Calu3 (cell line): ENCODE measurements at places on chromosomes 7 and 10. TPM values are rescaled to one million over a fixed set of nuclear protein-coding genes. Genes with fewer than 3 reads are reported as not detected.

DNA sequence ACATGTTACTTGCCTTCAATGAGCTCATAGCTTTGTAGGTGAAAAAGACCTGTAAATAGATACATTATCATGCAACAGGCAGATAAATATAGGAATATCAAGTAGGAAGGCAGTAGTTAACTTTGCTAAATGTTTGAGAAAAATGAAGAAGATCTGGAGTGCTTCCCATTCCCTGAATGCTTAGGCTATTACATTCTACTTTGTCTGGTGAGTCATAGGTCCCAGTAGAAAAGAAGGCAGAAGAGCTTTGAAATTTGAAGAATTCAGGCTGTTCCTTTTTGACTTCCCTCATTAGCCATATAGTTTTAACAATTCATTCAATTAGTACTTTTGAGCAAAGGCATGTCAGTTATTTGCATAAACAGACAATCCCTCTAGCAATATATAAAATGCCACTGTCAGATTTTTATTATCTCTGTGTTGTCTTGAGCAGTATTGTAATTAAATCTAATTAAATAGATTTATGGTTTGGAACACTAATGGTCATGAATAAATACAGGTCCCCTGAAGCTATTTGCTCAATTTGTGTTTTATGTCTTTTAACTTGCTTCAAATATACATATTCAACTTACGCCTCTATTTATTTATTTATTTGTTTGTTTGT, 875.0 kb downstream of the REEP3 start:
- no peak overlapping the region for H3K4me3 ChIP-seq
- DNase-seq = no peak
- peaks cover 4% of the 10 kb centered on the region for H3K36me3 ChIP-seq
- H3K27ac ChIP-seq = no peak overlapping the region
- no peaks in the 10 kb centered on the region for H3K27me3 ChIP-seq
- H3K4me1 ChIP-seq = peaks cover 19% of the 10 kb centered on the region

- H3K27me3 ChIP-seq = peaks cover 48% of the 10 kb centered on the region
- peaks cover 9% of the 10 kb centered on the region for H3K4me1 ChIP-seq
- DNase-seq = no peak
- no peaks in the 10 kb centered on the region for H3K36me3 ChIP-seq
- H3K27ac ChIP-seq = no peak overlapping the region
Measured at GRCh38 chr10:1417574-1417973, 319.8 kb downstream of the ADARB2 start.

DNA sequence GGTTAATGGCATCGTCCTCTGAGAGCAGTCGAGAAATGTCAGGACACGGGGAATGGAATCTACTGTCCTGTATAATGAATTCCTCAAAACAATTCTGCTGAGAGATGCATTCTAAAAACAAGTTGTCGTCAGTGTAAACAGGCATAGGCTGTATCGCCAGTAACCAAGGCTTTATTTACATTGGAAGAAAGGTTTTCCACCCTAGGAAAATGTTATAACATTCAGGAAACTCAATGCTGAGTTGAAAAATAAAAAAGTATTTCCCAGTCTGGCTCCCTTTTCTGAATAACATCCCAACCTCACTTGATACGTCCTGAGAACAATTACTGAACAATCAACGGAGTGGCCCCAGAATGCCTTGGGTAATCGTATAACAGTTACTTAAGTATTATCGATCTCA, 79.6 kb upstream of the UCN3 start:
- H3K27me3 ChIP-seq = no peaks in the 10 kb centered on the region
- H3K4me3 ChIP-seq = no peak overlapping the region
- no peak for DNase-seq
- no peak overlapping the region for H3K27ac ChIP-seq
- no peaks in the 10 kb centered on the region for H3K36me3 ChIP-seq

- DNase-seq = no peak
- H3K27me3 ChIP-seq = no peaks in the 10 kb centered on the region
- no peaks in the 10 kb centered on the region for H3K36me3 ChIP-seq
- H3K27ac ChIP-seq = no peak overlapping the region
- H3K4me1 ChIP-seq = no peaks in the 10 kb centered on the region
Measured at GRCh38 chr10:489330-489729, 200.1 kb downstream of the DIP2C start.

GRCh38 chr10:101291331-101292193, 62.3 kb upstream of the LBX1 start:
- peaks cover 9% of the 10 kb centered on the region for H3K4me1 ChIP-seq
- peaks cover 85% of the 10 kb centered on the region for H3K27me3 ChIP-seq
- H3K27ac ChIP-seq = no peak overlapping the region
- peak overlapping the region; percentile 58 for H3K4me3 ChIP-seq
- no peaks in the 10 kb centered on the region for H3K36me3 ChIP-seq

DNA sequence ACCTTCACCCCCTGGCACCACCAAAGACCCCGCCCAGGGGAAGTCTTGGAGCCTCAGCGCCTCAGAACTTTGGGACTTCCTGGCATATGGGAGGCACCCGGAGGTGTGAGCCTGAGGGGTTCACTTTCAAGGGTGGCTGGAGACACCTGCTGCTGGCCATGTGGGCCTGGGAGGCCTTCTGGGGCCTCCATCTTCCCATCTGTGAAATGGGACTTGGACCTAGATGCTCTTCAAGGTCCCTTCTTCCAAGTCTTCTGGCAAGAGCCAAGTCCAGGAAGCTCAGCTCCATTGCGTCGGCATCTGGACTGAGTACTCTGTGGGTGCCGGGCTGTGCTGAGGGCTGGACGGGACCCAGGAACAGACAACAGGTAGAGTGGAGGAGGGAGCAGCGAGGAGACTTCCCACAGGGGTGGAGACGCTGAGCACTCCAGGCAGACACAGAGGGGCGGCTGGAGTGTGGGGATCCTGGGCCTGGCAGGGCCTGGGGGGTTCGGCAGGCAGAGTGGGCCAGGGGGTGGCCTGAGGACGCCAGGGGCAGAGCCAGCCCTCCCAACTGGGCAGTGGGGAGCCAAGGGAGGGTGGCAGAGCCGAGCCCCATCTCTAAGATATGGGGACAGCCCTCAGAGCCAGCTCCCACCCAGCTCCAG, 9.3 kb upstream of the LFNG start:
- no peak overlapping the region for H3K27ac ChIP-seq
- no peak overlapping the region for H3K4me3 ChIP-seq
- peaks cover 37% of the 10 kb centered on the region for H3K4me1 ChIP-seq
- H3K36me3 ChIP-seq = peaks cover 6% of the 10 kb centered on the region
- no peaks in the 10 kb centered on the region for H3K27me3 ChIP-seq

- no peaks in the 10 kb centered on the region for H3K27me3 ChIP-seq
- H3K27ac ChIP-seq = peak overlapping the region; percentile 31
- H3K4me3 ChIP-seq = no peak overlapping the region
- no peaks in the 10 kb centered on the region for H3K36me3 ChIP-seq
Measured at GRCh38 chr10:25867321-25867720, 66.7 kb upstream of the MYO3A start.

DNA sequence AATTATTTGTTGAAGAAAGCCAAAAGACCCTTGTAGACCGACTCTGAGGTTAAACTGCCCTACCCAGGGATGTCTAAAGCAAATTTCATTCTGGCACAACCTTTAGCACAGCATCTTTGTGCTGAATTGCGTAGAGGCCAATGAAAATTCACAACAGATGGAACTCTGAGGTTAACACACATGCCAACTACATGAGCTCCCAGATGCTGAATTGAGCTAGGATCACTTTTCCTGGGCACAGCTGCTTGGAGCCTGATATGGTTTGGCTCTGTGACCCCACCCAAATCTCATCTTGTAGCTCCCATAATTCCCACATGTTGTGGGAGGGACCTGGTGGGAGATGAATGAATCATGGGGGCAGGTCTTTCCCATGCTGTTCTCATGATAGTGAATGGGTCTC, 158.0 kb upstream of the PTN start:
- no peaks in the 10 kb centered on the region for H3K36me3 ChIP-seq
- no peak overlapping the region for H3K27ac ChIP-seq
- peaks cover 9% of the 10 kb centered on the region for H3K4me1 ChIP-seq

DNA sequence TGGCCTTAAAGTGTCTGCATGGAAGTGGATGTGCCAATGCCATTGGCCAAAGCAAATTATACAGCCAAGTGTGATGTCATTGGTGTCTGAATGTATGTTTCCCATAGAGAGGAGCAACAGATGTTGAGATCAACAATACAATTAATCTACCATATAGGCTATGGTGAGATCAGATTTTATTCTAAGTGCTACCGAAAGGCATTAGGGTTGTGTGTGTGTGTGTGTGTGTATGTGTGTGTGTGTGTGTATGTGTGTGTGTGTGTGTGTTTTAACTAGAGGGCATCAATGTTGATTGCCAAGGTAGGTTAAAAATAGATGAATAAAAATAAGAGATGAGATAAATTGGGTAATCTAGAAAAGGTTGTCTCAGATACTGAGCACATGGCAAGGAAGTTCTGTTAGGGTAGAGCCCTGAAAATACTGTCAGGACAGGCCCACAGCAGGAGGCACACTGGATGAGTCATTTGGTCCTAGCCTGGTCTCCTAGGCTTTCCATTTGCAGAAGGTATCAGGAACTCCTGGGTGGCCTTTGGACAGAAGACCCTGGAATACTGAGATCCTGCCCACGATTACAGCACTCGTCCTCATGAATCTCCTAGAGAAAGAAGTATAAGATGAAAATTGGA, 446.0 kb upstream of the PODXL start:
- DNase-seq = no peak
- H3K36me3 ChIP-seq = no peaks in the 10 kb centered on the region
- no peaks in the 10 kb centered on the region for H3K4me1 ChIP-seq
- H3K27ac ChIP-seq = no peak overlapping the region
- no peaks in the 10 kb centered on the region for H3K27me3 ChIP-seq

DNA sequence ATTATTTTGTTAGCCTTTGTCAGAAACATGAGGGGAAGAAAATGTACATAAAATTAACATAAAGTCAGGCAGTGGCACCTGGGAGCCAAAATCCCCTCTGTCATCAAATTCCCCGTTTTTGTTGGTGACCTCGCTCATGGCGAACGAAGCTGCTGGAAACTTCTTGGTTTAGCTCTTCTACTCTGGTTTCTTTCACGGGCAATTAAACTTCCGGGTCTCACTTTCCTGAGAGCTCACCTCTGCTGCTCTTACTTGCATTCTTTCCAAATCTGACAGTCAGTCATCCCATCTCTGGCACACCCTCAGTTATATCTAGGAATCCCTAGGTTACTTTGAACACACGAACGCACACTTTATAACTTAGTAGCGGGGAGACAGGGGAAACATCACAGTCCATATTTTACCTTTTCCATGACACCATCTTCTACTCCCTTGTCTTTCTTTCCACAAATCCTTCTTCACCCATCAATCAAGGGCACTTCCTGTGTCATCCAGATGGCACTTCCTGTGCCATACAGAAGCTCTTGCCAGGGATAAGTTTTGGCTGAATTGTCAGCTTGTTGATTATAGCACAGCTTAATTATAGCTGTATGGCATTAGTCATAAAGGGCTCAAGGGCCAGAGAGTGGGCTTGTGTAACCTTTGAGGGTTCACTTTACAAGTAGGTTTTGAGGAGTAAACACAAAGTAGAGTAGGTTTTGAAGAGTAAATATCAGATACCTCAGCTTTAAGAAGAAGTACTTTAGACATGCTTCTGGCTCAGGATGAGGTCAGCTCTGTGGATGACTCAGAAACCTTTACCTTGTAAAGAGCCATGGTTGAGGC, 105.1 kb downstream of the GATA3 start:
- peaks cover 6% of the 10 kb centered on the region for H3K4me1 ChIP-seq
- DNase-seq = no peak
- no peaks in the 10 kb centered on the region for H3K27me3 ChIP-seq
- H3K4me3 ChIP-seq = no peak overlapping the region
- H3K36me3 ChIP-seq = no peaks in the 10 kb centered on the region
- no peak overlapping the region for H3K27ac ChIP-seq

DNA sequence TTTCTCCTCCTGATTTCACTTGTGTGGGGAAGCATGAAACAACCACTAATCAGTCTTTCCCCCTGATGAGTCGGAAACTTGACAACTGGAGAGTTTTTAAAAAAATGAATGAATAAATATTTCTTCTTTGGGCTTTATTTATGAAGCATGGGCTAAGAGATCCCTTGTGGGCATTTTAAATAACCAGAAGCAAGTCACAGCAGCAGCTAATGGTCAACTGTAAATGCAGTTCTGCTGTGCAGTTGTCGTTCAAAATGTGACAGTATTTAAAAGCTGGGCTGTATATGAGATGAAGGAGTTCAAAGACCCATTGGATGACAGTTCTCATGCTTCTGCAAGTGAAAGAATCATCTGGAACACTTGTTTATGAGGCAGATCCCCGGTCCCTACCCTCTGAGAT, 54.1 kb downstream of the STEAP1B start:
- peaks cover 65% of the 10 kb centered on the region for H3K4me1 ChIP-seq
- H3K27ac ChIP-seq = peak overlapping the region; percentile 88
- peak overlapping the region; percentile 63 for H3K4me3 ChIP-seq
- no peak for DNase-seq
- H3K36me3 ChIP-seq = peaks cover 17% of the 10 kb centered on the region

DNA sequence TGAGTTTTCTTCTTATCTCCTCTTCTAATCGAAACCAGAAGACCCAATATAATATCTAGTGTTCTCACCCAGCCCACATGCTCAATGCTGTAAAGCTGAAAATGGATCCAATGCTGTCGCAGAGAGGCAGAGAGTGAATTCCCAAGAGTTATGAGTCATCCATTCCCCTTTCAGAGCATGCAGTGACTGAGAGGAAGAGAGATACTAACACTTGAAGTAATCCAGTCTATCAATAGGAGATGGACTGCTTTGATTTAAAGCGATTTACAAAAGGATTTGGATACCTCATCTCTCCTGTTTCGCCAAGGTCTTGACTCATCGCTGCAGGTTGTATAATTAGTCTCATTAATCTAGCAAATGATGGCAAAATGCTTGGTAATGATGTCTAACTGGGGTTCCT, 41.5 kb upstream of the PRKCQ start:
- H3K4me3 ChIP-seq = no peak overlapping the region
- H3K27me3 ChIP-seq = peaks cover 97% of the 10 kb centered on the region
- H3K27ac ChIP-seq = no peak overlapping the region
- no peaks in the 10 kb centered on the region for H3K36me3 ChIP-seq
- no peaks in the 10 kb centered on the region for H3K4me1 ChIP-seq
- DNase-seq = no peak

LBX1 gene
- total RNA-seq = not detected in 2 replicates

KLF14 gene
- 0.17 TPM in 1 of 2 replicates, not detected in the other for total RNA-seq

LFNG gene
- total RNA-seq = 46.8 and 59.1 TPM in 2 replicates

PNLIP gene
- total RNA-seq = not detected in 2 replicates

PRTFDC1 gene
- 22.7 and 24.6 TPM in 2 replicates for total RNA-seq

MSMB gene
- total RNA-seq = 2.4 and 7.4 TPM in 2 replicates

UNC5B gene
- 0.07 and 0.39 TPM in 2 replicates for total RNA-seq

EMX2 gene
- not detected in 2 replicates for total RNA-seq

PPIF gene
- total RNA-seq = 77.2 and 86.2 TPM in 2 replicates
